Keratinocyte (primary cell): ENCODE measurements at places on chromosomes 7 and 10. TPM values are rescaled to one million over a fixed set of nuclear protein-coding genes. Genes with fewer than 3 reads are reported as not detected.
A peak's percentile ranks its signal among the peaks of the same experiment; 100 is the strongest.

GRCh38 chr7:113143486-113144257 lies 25.3 kb upstream of the SMIM30 start:
- no peak for DNase-seq

BLNK gene
- 0.51 to 4.4 TPM (median 2.2 TPM) in 3 replicates for polyA plus RNA-seq

DNA sequence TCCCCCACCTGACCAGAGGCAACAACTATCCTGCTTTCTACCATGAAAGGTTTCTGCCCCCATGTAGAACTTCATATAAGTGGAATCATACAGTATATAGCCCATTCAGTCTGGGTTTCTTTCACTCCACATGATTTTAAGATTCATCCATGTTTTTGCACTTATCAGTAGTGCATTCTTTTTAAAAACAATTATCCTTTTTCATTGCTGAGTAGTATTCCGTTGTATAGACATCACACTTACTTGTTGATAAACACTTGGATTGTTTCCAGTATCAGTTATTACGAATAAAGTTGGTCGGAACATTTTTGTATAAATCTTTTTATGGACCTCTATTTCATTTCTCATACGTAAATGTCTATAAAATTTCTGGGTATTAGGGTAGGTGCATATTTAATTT lies 68.7 kb downstream of the CYCS start:
- DNase-seq = no peak

DPP6 gene
- not detected in 3 replicates for polyA plus RNA-seq

DNA sequence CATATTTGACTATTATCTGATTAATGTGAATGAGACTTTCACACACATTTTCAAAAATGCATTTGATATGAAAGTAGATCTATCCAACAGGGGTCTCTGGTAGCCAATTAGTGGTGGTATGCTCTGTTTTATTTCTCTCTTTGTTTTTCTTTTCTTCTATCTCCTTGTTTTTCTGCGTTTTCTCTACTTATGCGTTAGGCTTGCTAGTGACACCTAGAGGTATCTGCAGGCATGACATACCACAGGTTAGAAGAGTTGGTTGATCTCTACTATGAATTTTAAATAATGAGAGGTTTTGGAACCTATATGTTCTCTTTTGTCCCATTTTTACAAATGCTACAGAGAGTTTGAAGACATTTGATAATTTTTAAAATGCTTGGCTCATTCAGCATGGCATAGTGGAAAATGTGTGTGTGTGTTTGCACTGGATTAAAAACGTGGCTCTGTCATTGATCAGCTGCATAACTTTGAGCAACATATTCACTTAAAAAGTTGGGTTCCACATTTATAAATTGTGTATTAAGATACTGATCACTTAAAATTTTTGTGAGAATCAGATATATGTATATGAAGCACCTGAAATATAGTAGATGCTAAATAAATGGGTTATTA lies 28.1 kb upstream of the PLXDC2 start:
- peak; percentile 13 for DNase-seq

DNA sequence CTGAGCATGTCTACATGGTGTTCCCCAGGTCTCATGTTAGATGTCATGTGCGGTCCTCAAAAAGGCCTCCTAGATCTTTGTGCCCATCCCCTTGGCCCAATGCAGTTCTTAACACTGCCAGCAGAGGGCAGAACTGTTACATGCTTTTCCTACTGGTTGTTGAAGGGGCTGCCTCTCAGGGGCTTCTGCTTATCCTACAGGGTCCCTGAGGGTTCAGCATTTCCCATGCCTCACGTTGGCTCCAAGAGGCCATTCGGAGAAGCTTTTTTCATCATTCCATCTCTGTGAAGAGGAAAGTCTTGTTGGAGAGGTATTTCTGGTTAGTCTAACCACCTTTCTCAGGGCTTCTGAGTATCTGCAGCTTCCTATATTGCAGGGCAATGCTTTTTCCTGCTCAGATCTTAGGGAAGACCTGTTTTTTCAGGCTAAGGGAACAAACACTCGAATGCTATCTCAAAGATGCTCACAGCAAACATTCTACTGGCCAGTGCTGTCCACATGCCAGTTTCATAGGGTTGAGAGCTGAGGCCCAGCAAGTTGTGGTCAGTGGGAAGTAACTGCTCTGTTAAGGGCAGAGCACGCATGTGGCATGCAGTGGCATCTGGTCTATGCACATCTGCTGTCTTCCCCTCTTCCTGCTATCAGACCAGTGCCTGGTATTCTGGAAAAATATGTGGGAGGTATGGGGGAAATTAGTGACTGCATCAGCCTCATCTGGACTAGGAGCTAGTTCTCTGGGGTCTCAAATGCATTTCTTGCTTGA lies 31.5 kb downstream of the MBL2 start:
- no peak for DNase-seq

GNAI1 gene
- polyA plus RNA-seq = 41.7 to 84.1 TPM (median 56.9 TPM) in 3 replicates

DNA sequence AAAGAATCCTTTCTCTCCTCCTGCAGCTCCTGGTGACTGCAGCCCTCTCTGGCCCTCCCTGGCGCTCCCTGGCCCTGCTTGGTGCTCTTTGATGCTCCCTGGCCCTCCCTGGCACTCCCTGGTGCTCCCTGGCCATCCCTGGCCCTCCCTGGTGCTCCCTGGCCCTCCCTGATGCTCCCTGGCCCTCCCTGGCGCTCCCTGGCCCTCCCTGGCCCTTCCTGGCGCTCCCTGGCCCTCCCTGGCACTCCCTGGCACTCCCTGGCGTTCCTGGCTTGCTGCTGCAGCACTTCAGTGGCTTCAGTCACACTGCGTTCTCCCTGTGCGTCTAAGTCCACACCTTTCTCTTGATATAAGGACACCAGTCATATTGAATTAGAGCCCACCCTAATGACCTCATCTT lies 15.2 kb upstream of the FGFR2 start:
- no peak for DNase-seq

DNA sequence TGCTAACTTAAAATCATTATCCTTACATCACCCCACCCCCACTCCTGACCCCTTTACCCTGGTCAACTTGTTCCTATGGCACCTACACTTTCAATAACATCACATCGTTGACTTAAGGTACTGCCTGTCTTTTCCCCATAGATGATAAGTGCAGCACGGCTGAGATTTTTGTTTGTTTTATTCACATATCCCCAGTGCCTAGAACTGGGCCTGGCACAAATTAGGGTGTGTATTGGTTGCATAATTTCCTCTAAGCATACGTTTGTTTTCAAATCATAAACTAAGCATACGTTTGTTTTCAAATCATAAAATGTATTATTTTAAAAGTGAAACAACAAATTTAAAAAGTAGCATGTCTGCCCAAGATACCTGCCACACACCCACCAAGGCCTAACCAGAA lies 35.3 kb downstream of the ANXA11 start:
- DNase-seq = no peak

DNA sequence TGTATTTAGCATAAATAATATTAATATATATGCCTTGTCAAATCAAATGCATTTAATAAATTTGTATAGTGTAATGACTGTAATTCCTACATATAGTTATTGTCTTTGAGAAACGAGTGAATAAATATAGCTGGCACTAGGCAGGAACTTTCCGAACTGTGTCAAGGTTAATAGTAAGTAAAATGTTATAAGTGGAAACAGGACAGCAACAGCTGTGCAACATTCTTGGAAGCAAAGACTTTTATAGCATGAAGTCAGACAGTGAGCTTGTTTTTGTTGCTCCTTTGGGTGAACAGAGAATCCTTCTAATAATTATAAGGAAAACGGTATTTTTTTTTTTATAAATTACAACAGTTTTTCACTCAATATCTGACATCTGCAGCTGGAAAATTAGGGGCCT lies 14.0 kb upstream of the EXOC6 start:
- no peak for DNase-seq

DNA sequence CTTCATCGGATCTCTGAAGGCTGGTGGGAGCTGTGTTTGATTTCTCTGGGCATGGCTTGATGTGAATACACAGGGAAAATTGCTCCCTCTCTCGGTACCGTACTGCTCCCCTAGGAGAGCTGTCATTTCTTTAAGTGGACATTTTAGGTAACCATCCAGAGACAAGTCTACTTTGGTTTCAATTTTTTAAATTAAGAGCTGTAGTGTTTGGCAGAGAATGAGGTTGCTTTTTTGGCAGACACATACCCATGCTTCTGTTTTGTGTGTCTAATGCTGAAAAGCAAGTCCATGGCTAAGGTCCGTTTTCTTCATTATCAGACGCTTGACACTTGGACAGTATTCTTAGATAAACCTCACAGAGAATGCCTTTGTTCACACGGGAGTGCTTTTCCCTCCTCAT lies 61.3 kb upstream of the TRIL start:
- DNase-seq = no peak
